ENCODE measurements at places on chromosomes 11 and 22.

DNA sequence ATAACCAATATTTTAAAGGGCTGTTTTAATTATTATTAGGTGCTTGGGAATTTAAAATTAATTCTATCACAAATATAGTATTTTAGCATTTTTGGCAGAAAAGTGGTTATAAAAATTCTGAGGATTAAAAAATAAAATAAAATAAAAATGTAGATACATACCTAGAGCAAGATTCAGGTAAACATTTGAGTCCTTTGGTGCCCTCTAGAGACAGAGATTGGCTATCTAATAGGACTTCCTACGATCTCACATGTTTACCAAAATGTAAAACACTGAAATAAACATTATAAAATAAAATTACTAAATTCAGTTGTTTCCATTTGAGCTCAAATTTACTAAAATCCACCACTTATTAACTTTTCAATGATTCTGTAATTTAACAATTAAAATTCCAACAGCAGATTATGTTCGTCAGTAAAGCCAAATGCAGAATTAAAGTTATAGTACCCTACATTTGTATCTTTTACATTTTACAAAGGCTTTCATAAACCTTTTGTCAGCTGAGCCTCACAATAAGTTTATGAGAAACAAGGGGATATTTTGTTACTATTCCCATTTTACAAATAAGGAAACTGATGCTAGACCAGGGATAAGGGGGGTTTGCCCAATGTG lies 27.7 kb downstream of the SLC36A4 start:
- DNase-seq, result no peak

GRCh38 chr22:42799461-42800405 lies 57.3 kb downstream of the ARFGAP3 start:
- DNase-seq, result no peak

DNA sequence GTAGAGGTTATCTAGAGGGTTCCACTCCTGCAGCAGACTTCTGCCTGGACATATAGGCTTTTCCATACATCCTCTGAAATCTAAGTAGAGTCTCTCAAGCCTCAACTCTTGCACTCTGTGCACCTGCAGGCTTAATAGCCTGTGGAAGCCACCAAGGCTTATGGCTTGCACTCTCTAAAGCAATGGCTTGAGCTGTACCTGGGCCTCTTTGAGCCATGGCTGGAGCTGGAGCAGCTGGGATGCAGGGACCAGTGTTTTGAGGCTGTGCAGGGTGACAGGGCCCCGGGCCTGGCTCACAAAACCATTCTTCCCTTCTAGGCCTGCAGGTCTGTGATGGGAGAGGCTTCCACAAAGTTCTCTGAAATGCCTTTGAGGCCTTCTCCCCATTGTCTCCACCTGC lies 2.9 kb upstream of the NXPE4 start:
- no peak for DNase-seq

DNA sequence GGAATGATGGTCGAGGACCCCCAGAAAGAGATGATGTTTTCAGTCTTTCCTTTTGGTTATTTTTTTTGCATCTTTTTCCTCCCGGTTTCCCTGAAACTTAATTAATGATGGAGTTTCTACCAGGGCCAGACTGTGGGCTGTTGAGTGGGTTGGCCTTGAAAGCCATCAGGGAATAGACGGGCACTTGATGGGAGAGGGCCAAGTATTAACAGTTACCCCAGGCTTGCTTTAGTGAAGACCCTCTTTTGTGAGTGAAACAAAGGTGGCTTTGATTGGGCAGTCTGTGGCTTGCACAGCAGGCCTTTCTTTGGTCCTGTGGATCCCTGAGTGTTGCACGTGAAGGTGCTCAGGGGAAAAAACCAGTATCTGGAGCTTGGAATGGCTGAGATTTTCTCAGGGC lies 56.9 kb downstream of the AMOTL1 start:
- no peak for DNase-seq

GRCh38 chr11:68845351-68846002 lies 3.8 kb upstream of the CPT1A start:
- no peak for DNase-seq

DNA sequence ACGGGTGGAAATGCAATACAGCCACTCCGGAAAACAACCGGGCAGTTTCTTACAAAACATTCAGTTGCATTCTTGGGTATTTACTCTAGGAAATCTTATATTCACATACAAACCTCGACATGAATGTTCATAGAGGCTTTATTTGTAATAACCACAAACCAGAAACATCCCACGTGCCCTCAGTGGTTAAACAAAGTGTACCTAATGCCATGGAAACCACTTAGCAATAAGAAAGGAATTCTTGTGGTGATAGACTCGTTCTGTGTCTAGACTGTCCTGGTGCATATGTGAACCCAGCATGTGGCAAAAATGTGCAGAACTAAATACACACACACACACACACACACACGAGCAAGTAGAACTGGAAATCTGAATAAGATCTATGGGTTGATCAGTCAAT lies 1073.3 kb downstream of the TBC1D22A start:
- no peak for DNase-seq

DNA sequence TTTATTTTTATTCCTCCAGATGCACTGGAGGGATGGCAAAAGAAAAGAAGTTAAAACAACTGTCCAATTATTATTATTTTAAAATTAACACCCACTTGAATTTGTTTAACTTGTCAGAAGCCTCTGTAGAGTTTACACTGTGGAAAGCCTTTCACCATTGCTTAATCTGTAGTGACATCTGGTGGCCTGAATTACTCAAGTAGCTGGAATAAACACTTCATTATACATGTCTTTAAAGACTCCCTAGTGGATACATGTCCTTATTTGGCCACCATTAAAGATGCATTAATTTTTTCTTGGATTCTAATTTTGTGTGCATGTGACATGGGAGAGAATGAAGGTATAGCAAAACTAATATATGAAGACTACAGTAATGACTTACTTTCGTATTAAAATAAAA lies 1496.5 kb downstream of the FAM181B start:
- DNase-seq, result no peak

- no peak for DNase-seq
Measured at GRCh38 chr11:129576652-129577051, 201.0 kb downstream of the BARX2 start.

GRCh38 chr11:82494988-82495432 lies 238.7 kb downstream of the FAM181B start:
- DNase-seq, result no peak

DNA sequence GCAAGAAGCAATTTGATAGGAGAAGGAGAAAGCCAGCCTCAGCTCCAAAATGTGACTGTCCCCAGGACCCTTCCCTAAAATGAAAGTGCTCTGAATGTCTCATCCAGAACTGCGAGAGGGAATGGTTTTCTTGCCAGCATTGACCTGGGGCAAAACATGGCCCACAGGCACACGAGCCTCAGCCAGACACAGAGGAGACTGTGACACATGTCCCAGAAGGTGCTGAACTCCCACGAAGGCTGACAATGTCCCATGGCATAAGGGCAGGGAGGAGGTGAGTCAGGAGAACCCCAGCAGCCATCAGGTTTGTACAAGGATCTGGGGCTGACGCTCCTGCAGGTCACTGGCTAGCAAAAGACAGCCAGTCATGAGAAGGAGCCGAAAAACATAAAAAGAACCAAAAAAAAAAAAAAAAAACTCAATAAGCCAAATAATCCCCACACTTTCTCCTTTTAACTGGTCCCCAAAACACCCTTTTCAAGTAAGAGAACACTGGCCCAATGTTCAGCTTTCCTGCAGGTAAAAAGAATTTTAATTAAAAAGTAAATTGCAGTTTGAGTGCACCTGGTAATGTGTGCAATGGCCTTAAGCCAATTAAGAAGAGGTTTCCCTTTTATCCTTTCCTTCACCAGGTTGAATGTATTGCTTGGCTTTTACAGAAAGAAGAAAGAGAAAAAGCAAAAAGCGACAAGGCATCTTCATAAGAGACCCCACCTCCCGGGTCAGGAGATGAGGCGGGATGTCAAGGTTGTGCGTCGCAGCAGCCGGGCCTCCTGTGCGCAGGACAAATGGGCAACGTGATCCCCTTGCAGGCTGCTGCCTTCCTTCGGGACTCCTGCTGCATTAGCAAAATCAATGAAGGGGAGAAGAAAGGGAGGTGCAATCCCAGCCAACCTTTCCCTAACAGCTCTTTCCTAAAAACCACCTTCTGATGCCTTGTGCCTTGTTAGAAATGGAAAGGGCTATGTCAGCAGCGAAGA lies 43.6 kb downstream of the GALNT18 start:
- no peak for DNase-seq

DNA sequence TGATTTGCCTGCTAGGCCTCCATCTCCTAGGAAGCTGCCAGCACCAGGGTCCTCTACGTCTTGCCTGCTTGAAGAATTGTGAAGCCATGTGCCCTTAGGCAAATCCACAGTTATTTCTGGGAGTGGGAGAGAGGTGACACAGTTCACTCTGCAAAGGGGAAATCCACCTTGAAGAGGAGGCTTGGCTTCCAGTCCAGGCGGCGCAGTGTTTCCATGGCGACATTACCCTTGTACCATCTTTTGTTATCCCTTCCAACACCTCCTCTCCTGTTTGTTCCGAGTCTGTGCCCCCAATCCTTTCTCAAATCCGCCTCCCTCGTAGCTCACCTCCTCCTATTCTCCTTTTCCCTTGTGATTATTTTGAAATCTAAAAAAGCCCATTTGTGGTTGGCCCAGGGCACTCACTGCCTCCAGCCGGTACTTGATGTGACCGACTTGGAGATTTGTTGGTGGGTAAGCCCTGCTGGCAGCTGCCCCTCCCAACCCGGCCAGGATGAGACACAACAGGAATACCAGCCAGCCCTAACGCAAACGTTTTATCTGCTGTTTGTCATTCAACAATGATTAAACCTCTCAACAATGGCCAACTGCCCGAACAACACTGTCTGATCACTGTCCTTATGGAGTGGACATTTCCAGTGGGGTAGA lies 18.4 kb downstream of the SYT13 start:
- no peak for DNase-seq

DNA sequence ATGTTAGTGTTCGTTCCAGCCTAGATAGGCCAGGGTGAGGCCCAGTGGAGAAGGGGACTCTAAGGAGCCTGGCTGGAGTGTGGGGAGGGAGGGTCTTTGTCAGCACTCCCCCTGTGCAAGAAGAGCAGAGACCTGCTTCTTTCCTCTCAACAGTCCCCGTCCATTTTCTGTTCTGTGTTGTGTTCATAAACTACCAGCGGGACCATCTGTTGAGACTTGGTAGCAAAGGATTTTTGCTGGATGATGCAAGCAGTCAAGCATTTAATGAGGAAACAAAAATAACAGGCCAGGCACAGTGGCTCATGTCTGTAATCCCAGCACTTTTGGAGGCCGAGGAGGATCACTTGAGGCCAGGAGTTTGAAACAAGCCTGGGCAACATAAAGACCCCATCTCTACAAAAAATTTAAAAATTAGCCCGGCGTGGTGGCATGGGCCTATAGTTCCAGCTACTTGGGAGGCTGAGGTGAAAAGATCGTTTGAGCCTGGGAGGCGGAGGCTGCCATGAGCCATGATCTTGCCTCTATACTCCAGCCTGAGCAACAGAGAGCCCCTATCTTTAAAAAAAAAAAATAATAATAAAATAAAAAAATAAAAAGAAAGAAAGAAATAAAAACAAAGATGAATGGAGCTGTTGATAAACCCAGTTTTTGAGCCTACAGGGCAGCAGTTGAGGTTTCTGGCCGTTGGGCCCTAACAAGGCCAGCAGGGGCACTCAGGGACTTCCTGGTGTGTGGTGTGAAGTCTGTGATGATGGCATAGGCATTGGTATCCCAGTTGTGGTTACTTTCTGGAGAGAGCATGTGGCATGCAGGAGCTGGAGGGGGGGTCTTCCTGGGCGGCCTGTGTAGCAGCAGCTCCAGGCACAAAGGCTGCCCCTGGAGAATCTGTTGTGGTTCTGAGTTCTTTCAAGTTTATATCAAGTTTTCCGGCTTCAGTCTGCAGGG lies 1.7 kb upstream of the TXNRD2 start:
- DNase-seq, result no peak

- no peak for DNase-seq
Measured at GRCh38 chr11:130772266-130773227, 143.7 kb downstream of the SNX19 start.

DNA sequence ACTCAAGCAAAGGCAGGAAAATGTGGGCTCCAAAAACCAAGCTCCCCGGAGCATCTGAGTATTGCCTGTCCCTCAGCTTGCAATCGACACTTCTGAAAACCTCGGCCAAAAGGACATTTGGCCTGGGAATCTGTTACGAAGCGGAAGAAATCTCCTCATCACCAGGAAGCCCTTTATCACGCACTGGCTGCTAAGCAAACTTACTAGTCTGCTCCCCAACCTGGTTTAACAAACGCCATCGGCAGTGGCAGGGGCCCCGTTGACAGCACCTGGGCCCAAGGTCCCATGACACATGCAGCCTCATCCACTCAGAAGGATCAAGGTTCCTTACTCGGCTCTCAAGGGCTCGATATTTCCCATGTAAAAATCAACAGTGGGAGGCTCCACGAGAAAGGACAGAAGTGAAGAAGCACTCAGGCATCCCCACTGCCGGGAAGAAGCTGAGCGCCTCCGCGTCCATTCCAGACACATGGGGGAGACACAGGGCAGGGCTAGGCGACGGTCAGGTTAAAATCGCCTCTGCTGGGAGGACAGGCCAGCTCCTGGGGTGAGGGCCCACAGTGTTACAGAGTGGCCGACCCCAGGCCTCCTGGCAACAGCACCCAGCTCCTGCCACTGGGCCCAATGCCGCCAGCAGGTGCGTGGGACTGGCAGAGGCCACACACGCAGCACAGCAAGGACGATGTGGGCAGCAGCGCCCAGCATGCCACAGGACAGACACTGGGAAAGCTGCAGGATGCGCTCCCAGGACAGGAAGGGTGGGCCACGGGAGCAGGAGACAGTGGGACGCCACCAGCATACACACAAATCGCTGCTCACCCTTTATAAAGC lies 27.1 kb downstream of the BRD1 start:
- DNase-seq, result no peak

GRCh38 chr11:28962502-28962901 lies 854.3 kb downstream of the METTL15 start:
- DNase-seq, result no peak

DNA sequence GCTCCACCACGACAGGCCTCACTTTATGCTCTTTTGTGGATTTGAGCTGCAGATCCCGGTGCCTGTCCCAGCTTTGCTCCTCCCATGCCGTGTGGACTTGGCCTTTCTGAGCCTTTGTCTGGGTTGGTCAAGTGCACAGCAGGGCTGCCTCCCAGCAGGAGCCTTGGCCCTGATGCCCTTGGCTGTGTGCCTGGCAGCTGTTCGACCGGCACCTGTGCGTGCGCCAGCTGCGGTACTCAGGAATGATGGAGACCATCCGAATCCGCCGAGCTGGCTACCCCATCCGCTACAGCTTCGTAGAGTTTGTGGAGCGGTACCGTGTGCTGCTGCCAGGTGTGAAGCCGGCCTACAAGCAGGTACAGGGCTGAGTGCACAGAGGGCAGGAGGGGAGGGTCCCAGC lies 46.5 kb downstream of the MYO7A start:
- no peak for DNase-seq
